ENCODE measurements at places on chromosomes 4 and X.

- no peak overlapping the region for H3K4me3 ChIP-seq
- no peak overlapping the region for H3K27ac ChIP-seq
- no peaks in the 10 kb centered on the region for H3K36me3 ChIP-seq
- H3K27me3 ChIP-seq, result no peaks in the 10 kb centered on the region
- H3K4me1 ChIP-seq, result no peaks in the 10 kb centered on the region
- DNase-seq, result no peak
Observed at GRCh38 chr4:147039976-147040575, 94.4 kb upstream of the TTC29 start.

DNA sequence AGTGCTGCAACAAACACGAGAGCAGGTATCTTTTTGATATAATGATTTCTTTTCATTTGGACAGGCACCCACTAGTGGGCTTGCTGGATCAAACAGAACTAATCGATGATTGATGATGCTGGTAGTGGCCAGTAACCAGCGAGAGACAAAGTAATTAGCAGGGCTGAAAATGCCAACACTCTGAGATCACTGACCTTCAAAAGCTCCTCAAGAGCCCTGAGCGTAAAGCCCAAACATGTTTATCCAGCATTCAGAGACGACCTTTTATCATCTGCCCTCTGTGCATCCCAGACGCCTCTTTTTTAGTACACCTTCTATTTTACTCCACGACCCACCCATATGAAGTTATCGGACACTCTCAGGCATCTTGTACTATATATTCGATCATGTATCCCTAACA lies 186.2 kb downstream of the PRDM5 start:
- H3K27ac ChIP-seq, result no peak overlapping the region
- H3K4me1 ChIP-seq, result no peaks in the 10 kb centered on the region
- H3K36me3 ChIP-seq, result no peaks in the 10 kb centered on the region
- DNase-seq, result no peak
- no peak overlapping the region for H3K4me3 ChIP-seq
- H3K27me3 ChIP-seq, result no peaks in the 10 kb centered on the region

DNA sequence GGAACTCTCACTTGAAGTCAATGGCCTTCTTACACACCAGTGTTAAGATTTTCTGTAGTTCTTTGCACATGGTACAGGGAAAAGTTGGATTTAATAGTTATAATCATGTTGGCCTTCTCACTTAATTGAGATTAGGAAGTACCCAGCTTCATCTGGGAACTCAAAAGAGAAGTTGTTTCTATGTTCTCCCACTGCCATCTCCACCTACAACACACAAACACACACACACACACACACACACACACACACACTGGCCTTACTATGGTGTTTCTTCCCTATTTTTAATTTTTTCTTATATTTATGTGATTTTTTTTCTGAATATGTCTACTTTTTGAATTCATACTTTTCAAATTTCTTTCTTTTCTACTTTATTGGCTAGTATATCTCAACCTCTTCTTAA lies 10.0 kb upstream of the CHIC2 start:
- no peaks in the 10 kb centered on the region for H3K27me3 ChIP-seq
- no peak overlapping the region for H3K27ac ChIP-seq
- H3K4me3 ChIP-seq, result no peak overlapping the region
- DNase-seq, result no peak

- H3K27ac ChIP-seq, result no peak overlapping the region
- H3K36me3 ChIP-seq, result no peaks in the 10 kb centered on the region
- DNase-seq, result no peak
- H3K4me1 ChIP-seq, result no peaks in the 10 kb centered on the region
Observed at GRCh38 chr4:79042079-79042674, 102.9 kb upstream of the PAQR3 start.

- H3K4me1 ChIP-seq, result no peaks in the 10 kb centered on the region
- DNase-seq, result no peak
- no peak overlapping the region for H3K27ac ChIP-seq
- no peak overlapping the region for H3K4me3 ChIP-seq
Observed at GRCh38 chr4:77443941-77444340, 161.7 kb upstream of the CXCL13 start.

DNA sequence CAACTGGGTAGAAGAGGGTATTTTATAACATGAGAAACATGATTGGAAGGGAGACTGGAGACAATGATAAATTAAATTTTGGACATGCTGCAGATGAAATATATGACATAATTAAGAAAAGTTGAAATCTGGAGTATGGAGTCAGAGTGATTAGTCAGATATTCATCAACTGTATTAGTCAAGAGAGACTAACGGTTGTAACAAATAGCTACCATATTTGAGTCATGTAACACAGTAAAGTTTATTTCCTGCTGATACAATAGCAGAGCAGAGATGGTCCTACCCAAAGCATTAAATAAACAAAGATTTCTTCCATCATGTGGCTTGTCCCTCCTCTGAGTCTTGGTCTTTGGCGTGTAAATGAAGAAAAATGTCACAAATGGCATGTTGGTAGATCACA lies 321.3 kb downstream of the GALNTL6 start:
- no peaks in the 10 kb centered on the region for H3K36me3 ChIP-seq
- no peaks in the 10 kb centered on the region for H3K27me3 ChIP-seq
- H3K4me3 ChIP-seq, result no peak overlapping the region
- no peak for DNase-seq

DNA sequence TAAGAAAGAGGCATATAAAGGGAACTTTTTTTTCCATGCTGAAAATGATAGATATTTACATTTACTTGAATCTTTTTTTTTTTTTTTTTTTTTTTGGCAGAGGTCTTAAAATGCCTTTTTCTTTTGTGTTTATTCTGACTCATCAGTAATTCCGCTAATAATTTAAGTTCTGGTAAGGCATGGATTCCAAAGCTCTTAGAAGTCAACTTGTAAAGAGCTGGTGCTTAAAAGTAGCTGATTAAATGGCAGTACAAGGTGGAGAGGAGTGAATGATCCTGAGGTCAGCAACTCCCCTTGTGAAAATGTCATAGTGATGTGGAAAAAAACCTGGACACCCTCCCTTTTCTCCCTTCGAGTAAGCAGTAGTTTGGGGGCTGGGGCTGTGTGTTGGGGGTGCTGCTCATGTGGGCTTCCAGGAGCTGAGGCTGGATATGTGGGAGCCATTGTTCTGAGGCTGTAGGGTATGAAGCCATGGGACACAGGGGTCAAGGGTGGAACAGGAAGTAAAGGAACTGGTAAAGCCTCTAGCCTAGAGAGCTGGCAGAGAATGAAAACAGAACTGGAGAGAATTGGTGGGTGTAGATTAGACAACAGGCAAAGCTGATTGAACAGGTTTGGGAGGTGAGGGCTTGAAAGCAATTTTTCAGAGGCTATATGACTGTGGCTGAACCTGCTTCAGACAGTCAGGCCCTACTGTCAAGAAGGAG lies 41.0 kb upstream of the PITX2 start:
- H3K36me3 ChIP-seq, result no peaks in the 10 kb centered on the region
- no peak for DNase-seq
- H3K4me3 ChIP-seq, result no peak overlapping the region
- no peaks in the 10 kb centered on the region for H3K27me3 ChIP-seq
- no peak overlapping the region for H3K27ac ChIP-seq

- H3K36me3 ChIP-seq, result no peaks in the 10 kb centered on the region
- H3K4me3 ChIP-seq, result no peak overlapping the region
- no peak for DNase-seq
- H3K4me1 ChIP-seq, result peaks cover 17% of the 10 kb centered on the region
Observed at GRCh38 chrX:15751155-15751819, 13.2 kb downstream of the CA5B start.

- no peak overlapping the region for H3K4me3 ChIP-seq
- no peaks in the 10 kb centered on the region for H3K4me1 ChIP-seq
- H3K27ac ChIP-seq, result no peak overlapping the region
- H3K36me3 ChIP-seq, result no peaks in the 10 kb centered on the region
Observed at GRCh38 chrX:150482537-150483206, 85.7 kb upstream of the MTM1 start.

- no peaks in the 10 kb centered on the region for H3K36me3 ChIP-seq
- no peak overlapping the region for H3K27ac ChIP-seq
- H3K27me3 ChIP-seq, result no peaks in the 10 kb centered on the region
- H3K4me3 ChIP-seq, result no peak overlapping the region
- H3K4me1 ChIP-seq, result no peaks in the 10 kb centered on the region
Observed at GRCh38 chrX:71917621-71918343, 7.1 kb downstream of the NHSL2 start.

GRCh38 chrX:103175944-103176753 lies 38.8 kb upstream of the BEX4 start:
- H3K4me1 ChIP-seq, result no peaks in the 10 kb centered on the region
- no peaks in the 10 kb centered on the region for H3K27me3 ChIP-seq
- H3K27ac ChIP-seq, result no peak overlapping the region
- DNase-seq, result peak; percentile 61
- H3K4me3 ChIP-seq, result no peak overlapping the region
- no peaks in the 10 kb centered on the region for H3K36me3 ChIP-seq

GRCh38 chrX:63661676-63662075 lies 123.3 kb downstream of the ARHGEF9 start:
- no peak for DNase-seq
- H3K4me1 ChIP-seq, result no peaks in the 10 kb centered on the region
- no peaks in the 10 kb centered on the region for H3K27me3 ChIP-seq
- H3K4me3 ChIP-seq, result no peak overlapping the region

- no peaks in the 10 kb centered on the region for H3K27me3 ChIP-seq
- H3K27ac ChIP-seq, result no peak overlapping the region
- no peaks in the 10 kb centered on the region for H3K4me1 ChIP-seq
- H3K4me3 ChIP-seq, result no peak overlapping the region
- DNase-seq, result peak; percentile 17
Observed at GRCh38 chr4:23455456-23456158, 434.2 kb downstream of the PPARGC1A start.

GRCh38 chrX:133983974-133984845 lies 1.2 kb downstream of the GPC3 start:
- H3K4me3 ChIP-seq, result no peak overlapping the region
- no peak for DNase-seq
- H3K27ac ChIP-seq, result no peak overlapping the region
- H3K27me3 ChIP-seq, result peaks cover 4% of the 10 kb centered on the region
- H3K36me3 ChIP-seq, result no peaks in the 10 kb centered on the region

- no peak overlapping the region for H3K27ac ChIP-seq
- no peaks in the 10 kb centered on the region for H3K4me1 ChIP-seq
- no peaks in the 10 kb centered on the region for H3K27me3 ChIP-seq
Observed at GRCh38 chrX:130878350-130879341, 24.4 kb downstream of the ENOX2 start.

DNA sequence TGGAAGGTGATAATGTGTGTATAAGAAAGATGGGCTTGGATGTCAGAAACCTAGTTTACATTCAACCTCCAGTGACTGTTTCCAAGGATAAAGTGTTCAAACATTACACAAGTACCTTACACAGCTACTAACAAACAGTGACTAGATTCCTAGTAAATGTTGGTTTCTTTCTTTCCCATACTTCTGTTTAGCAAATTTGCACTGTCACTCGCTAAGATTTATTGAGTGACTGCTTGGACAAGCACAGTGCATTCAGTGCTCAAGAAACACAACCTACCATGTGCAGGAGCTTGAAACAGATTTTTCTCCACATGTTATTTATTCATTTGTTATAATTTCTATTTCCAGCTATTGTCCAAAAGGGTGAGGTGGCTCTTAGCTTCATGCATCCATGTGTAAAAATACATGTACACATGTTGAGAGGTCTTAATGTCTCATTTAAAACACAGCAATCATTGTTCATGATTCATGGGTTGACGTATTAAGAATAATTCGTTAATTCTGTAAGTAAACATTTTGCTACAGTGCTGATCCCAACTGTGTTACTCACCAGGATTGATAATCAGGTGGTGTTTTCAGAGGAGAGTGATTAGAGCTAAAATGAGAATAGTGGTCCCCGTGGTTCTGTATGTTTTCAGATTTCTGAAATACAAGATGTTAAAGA lies 153.0 kb downstream of the DCLK2 start:
- DNase-seq, result no peak
- no peaks in the 10 kb centered on the region for H3K36me3 ChIP-seq
- no peaks in the 10 kb centered on the region for H3K27me3 ChIP-seq
- H3K4me1 ChIP-seq, result peaks cover 14% of the 10 kb centered on the region
- H3K27ac ChIP-seq, result no peak overlapping the region

DNA sequence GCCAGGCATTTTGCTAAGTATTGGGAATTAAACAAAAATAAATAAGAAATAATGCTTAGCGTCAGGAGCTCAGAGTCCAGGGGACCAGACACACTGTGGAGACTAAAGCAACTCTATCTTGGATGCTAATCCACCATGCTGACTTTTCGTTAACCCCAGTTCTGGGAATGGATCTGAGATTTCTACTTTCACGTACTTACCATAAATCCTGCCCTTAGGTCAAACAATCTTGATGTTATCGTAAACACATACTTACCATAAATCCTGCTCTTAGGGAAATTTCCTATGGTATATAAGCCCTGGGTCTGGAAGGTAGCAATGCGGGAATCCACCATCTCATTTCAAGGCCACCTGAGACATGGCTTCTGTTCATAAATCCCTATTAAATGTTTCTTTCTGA lies 204.5 kb upstream of the IGFBP7 start:
- no peak overlapping the region for H3K4me3 ChIP-seq
- DNase-seq, result no peak
- no peaks in the 10 kb centered on the region for H3K27me3 ChIP-seq
- H3K36me3 ChIP-seq, result no peaks in the 10 kb centered on the region

DNA sequence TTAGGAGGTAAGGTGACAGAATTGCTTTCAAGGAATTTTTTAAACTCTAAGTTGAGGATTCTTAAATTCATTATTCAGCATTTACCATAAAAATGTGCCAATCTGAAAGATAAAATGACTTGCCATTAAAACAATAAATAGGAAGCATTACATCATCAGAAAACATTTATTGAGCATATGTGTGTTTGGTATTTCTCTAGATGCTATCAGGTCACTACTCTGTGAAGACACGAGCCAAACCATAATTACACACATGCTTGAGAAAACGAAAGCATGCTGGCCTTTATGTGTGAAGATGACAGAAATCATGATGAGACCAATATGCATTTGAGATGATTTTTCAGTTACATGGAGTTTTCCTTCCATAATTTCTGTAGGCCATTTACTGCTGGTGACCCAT lies 12.3 kb upstream of the IL21 start:
- H3K27me3 ChIP-seq, result no peaks in the 10 kb centered on the region
- no peak for DNase-seq
- H3K4me1 ChIP-seq, result no peaks in the 10 kb centered on the region
- H3K27ac ChIP-seq, result no peak overlapping the region
- H3K4me3 ChIP-seq, result no peak overlapping the region

- H3K27ac ChIP-seq, result no peak overlapping the region
- no peaks in the 10 kb centered on the region for H3K27me3 ChIP-seq
- peaks cover 3% of the 10 kb centered on the region for H3K36me3 ChIP-seq
- no peaks in the 10 kb centered on the region for H3K4me1 ChIP-seq
- no peak for DNase-seq
Observed at GRCh38 chr4:95219109-95219508, 329.7 kb downstream of the UNC5C start.

- H3K4me1 ChIP-seq, result no peaks in the 10 kb centered on the region
- H3K36me3 ChIP-seq, result no peaks in the 10 kb centered on the region
- no peak for DNase-seq
- no peak overlapping the region for H3K27ac ChIP-seq
- no peaks in the 10 kb centered on the region for H3K27me3 ChIP-seq
Observed at GRCh38 chr4:13294961-13295605, 189.1 kb downstream of the RAB28 start.

DNA sequence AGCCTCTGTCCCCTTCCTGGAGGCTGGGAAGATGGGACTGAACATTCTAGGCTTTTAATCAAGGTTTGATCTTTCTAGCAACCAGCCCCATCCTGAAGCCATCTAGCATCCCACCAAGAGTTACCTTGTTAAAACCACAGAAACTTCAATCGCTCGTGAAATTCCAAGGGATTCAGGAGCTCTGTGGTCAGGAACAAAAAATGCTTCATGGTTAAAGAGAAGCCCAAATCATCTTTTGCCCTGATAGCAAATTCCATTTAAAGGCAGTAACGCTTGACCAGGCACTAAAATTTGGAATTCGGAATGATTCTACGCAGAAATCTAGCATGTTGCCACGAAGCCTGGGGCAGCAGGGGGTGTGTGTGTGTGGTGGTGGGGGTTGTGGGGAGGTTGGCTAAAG lies 47.8 kb downstream of the CASP6 start:
- H3K27ac ChIP-seq, result no peak overlapping the region
- no peak for DNase-seq
- no peak overlapping the region for H3K4me3 ChIP-seq
- no peaks in the 10 kb centered on the region for H3K36me3 ChIP-seq
- no peaks in the 10 kb centered on the region for H3K4me1 ChIP-seq
